ENCODE measurements at places on chromosomes 7 and 10. TPM values are rescaled to one million over a fixed set of nuclear protein-coding genes. Genes with fewer than 3 reads are reported as not detected.

The VDAC2 gene
- total RNA-seq = 219 TPM

DNA sequence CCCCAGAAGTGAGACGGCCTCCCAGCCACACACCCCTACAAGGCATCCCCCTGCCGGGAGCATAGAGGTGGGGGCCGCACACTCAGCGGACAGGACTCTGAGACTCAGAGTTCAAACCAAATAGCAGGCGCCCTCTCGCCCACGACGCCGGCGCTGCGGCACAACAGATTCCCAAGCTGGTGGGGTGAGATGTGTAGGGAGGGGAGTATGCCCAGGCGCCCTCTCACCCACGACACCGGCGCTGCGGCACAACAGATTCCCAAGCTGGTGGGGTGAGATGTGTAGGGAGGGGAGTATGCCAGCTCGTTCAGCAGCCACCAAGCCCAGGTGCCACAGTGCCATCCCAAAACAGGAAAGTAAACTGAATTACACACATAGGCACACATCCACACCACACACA is 64.7 kb downstream of the TCERG1L start:
- H3K27me3 ChIP-seq = no peaks in the 10 kb centered on the region
- no peak for DNase-seq
- H3K4me1 ChIP-seq = no peaks in the 10 kb centered on the region
- no peak overlapping the region for H3K4me3 ChIP-seq
- H3K36me3 ChIP-seq = no peaks in the 10 kb centered on the region

DNA sequence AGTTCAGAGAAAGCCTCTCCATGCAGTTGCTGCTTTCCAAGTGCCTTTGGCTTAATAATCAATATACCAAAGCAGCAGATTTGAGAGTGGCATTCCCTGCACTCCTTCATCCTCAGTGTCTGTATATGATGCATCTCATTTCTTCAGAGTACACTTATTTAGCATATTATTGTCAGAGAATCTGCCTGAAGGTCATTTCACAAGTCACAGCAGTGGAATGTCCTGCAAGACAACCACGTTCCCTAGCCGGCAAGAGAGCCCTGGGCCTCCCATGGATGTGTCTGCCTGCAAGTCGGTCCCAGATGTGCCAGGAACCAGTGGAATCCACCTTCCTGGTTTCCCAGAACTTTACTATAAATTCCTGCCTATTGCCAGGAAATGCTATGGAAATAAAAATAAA is 289.4 kb upstream of the IGFBP3 start:
- H3K27ac ChIP-seq = no peak overlapping the region
- no peaks in the 10 kb centered on the region for H3K4me1 ChIP-seq
- DNase-seq = no peak
- no peaks in the 10 kb centered on the region for H3K27me3 ChIP-seq
- H3K4me3 ChIP-seq = no peak overlapping the region

The DPYSL4 gene
- total RNA-seq = 17.9 TPM

The BMPER gene
- total RNA-seq = not detected

GRCh38 chr10:24879861-24880260 is 72.5 kb downstream of the PRTFDC1 start:
- peaks cover 8% of the 10 kb centered on the region for H3K36me3 ChIP-seq
- DNase-seq = no peak
- H3K4me1 ChIP-seq = peaks cover 9% of the 10 kb centered on the region
- H3K27me3 ChIP-seq = no peaks in the 10 kb centered on the region
- no peak overlapping the region for H3K4me3 ChIP-seq
- no peak overlapping the region for H3K27ac ChIP-seq

Measured in activated T-helper 2 cell treated with anti-CD3 and anti-CD28 coated beads, Interferon-gamma antibody, Interleukin-2, Interleukin-4, amounts not matched to agents 10 μg/mL and 5 μg/mL and 100 μg/mL, durations not matched to agents 14 hours and 24 hours and 36 hours (primary cell).